Left renal cortex interstitium (tissue), 4 donors: ENCODE measurements at places on chromosomes 7 and 10. TPM values are rescaled to one million over a fixed set of nuclear protein-coding genes. Genes with fewer than 3 reads are reported as not detected.

GRCh38 chr10:15764892-15765454, 45.3 kb upstream of the ITGA8 start:
- DNase-seq: no peak

- no peak for DNase-seq
Measured at GRCh38 chr7:1819259-1819841, 149.3 kb downstream of the ELFN1 start.

GRCh38 chr7:55871932-55872485, 9.5 kb upstream of the SEPTIN14 start:
- DNase-seq: no peak

GRCh38 chr10:17476073-17476472, 21.7 kb upstream of the ST8SIA6 start:
- no peak for DNase-seq

- DNase-seq: no peak
Measured at GRCh38 chr7:8699875-8700624, 266.6 kb downstream of the NXPH1 start.

- DNase-seq: no peak
Measured at GRCh38 chr7:140275069-140275965, 98.5 kb upstream of the KDM7A start.

Gene AKR1C8
- polyA plus RNA-seq: 0.20 TPM

Gene FAM204A
- 76.1 TPM for polyA plus RNA-seq

- no peak for DNase-seq
Measured at GRCh38 chr10:71554671-71555070, 158.0 kb downstream of the CDH23 start.

Gene SPDYE9
- polyA plus RNA-seq: 1.0 TPM

DNA sequence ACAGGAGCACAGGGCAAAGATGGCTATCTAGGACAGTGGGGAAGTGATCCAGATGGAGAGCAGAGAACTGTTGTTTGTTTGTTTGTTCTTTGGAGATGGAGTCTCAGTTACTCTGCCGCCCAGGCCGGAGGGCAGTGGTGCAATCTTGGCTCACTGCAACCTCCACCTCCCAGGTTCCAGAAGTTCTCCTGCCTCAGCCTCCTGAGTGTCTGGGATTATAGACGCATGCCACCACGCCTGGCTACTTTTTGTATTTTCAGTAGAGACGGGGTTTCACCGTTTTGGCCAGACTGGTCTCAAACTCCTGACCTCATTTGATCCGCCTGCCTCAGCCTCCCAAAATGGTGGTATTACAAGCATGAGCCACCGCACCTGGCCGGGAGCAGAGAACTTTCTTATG, 20.9 kb downstream of the METTL2B start:
- DNase-seq: no peak

DNA sequence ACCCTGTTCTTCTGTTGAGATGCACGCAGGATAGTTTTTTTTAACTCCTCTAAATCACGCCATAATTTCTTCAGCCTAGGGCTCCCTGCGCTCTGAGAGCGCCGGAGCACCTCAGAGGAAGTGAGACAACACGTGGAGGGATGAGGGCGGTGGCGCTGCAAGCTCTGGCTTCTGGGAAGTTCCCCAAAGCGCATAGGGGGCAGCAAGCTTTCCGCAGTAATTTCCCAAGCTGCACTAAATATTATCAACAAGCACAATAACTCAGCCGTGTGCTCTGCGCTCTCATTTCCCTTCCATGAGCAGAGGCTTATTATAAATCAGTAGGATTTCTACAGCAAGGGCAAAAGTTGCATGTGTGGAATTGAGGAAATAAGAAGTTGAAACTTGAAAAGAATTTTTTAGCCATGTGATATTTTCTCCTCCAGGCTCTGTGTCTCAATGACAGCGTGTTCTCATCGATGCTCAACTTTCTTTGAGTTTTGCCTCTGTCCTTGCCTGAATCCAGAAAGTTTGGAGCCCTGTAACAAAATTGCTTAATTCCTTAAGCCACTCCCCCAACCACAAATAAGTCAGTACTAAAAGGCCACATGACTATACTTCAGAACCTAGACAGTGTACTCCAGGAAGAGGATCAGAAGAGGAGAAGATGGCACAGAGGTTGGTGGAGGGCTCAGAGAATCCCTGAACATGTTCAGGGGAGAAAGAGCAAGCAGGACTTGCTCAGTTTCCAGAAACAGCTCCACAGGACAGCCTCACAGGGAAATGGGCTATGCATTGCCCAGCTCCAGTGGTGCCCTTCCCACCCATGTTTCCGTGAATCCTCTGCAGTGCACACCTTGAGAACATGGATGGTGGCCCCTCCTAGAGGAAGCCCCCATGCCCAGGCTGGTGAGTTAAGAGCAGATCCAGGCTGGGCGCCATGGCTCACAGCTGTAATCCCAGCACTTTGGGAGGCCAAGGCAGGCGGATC, 221.5 kb upstream of the GHITM start:
- DNase-seq: no peak

Gene SFRP4
- 2.2 TPM for polyA plus RNA-seq

DNA sequence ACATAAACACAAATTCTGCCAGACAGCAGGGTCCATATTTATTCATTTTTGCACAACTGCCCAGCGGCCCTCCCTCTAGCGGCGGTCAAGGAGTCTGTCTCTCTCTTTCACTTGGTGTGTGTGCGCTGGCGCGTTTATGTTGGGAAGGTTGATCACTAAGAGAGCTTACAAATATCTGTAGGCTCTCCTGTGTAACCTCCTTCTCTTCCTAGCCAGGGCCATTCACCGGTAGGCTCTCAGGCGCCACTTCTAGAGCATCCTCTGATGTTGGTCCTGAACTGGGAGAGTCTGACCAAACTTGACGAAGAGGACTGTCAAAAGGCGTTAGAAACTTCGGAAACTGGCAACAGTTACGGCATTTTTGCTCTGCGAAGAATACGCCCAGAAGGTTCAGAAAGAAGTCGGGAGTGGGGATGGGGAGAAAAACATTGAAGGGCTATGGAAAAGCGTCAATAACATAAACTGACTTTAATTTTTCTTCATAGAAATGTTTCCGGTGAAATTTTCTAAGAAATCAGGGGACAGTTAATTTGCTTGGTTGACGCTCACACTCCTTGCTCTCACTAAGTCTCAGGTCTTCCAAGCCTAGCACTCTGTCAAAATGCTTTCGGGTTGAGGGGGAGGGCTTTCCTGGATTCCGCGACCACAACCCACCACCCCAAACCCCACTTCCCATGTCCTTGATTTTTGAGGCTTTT, 731.1 kb downstream of the ZWINT start:
- peak; percentile 70 for DNase-seq

Gene HOXA6
- 39.3 TPM for polyA plus RNA-seq

Gene ITPRID1
- polyA plus RNA-seq: not detected
